ENCODE measurements at places on chromosomes 12 and 14.

- no peak for DNase-seq
These were observed 121.2 kb downstream of the SLC6A15 start for GRCh38 chr12:84791444-84791843.

GRCh38 chr14:67944605-67945004, 125.0 kb downstream of the RAD51B start:
- no peak for DNase-seq

GRCh38 chr12:99759444-99759843, 111.9 kb downstream of the GARIN6 start:
- DNase-seq, result no peak

- DNase-seq, result no peak
These were observed 23.2 kb upstream of the CCNT1 start for GRCh38 chr12:48739618-48740269.

DNA sequence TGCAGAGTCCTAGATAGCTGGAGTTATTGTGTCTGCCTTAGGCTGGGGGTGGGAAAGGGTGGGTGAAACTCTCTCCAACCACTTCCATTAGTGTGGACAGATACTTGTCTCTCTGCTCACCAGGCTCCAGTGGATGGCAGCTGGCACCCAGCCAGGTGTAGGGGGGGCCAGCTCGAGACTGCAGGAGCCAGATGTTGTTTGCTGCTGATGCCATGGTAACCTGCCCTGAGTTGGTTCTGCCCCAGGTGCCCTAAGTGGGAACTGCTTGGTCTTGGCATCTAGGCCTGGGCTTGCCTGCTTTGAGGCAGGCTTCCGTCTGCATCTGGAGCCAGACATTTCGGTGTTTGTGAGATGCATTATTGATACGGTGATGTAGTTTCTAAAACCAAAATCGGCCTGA, 82.2 kb downstream of the ADCK1 start:
- no peak for DNase-seq

DNA sequence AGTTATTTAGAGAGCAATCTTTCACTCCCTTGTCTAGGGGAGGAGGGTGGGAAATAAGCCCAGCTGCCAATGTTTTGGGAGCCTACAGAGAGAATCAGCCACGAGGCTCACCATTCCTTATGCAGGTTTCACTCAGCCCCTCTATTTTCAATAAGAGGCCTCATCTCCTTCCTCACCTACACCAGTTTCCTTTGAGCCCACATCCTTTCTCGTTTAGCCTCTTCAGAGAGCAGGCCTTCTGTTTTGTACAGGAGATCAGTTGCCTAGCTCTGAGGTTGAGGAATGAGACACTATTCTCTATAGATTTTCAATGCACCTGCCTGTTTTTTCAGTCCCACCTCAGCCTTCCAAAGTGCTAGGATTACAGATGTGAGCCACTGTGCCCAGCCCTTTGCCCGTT, 17.9 kb downstream of the SNAPC1 start:
- DNase-seq, result no peak

DNA sequence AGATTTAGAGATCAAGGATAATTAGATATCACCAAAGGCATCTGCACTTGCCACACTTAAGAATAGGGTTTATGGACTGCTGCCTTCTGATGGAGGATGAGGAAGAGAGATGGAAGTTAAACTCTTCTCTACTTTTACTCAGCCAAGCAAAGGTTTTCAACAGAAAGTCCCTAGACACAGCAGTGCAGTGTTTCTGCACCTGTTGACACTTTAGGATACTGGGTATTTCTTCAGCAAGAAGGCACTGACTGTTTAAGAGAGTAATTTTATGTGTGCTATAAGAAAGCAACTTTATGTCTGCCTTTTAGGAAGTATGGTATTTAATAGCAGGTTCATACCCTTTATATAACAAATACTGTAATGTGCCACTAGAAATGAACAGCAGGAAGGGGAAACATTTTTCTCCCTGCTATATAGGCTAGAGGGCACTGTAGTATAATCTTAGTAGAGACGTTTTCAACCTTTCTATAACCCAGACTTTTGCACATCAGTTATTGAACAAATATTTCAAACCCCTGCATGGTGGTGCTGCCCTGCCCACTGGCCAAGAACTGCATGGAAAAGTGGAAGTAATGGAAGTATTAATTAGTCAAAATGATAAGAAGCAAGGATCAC, 225.0 kb upstream of the GRIP1 start:
- no peak for DNase-seq

GRCh38 chr12:92290886-92291285, 145.2 kb upstream of the BTG1 start:
- DNase-seq, result no peak

DNA sequence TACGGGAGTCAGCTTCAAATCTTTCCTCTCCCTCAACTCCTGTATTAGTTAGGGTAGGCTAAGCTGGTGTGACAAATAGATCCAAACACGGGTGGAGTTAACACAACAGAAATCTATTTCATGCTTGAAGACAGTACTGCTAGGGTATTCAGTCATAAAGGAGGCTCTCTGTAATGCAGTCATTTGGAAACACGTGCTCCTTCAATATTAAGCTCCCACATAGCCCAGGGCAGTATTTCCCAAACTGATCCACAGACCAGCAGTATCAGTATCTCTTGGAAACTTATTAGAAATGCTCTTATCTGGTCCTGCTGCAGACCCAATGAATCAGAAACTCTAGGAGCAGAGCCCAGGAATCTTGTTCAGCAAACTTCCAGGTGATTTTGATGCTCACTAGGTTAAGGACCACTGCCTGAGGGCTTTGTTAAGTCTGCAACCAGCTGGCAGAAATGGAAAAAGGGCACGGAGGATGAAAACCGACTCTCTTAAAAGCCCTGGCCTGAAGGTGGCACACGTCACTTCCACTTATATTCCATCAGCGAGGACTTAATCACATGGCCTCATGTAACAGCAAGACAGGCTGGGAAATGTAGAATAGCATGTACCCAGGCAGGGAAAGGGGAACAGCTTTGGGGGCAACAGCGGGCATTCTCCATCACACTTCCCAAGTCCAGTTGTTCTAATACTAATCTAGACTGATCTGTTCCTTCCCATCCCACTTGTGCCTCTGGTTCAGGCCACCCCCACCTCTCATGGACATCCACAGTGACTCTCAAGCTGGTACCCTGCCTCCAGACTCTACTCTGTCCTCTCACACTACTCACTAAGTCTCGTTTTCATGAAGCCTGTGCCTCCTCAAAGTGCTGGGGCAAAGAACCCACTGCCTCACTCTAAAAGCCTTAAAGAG, 38.2 kb upstream of the RIC8B start:
- DNase-seq, result no peak

- DNase-seq, result no peak
These were observed 107.7 kb downstream of the UNC79 start for GRCh38 chr14:93538413-93538812.

DNA sequence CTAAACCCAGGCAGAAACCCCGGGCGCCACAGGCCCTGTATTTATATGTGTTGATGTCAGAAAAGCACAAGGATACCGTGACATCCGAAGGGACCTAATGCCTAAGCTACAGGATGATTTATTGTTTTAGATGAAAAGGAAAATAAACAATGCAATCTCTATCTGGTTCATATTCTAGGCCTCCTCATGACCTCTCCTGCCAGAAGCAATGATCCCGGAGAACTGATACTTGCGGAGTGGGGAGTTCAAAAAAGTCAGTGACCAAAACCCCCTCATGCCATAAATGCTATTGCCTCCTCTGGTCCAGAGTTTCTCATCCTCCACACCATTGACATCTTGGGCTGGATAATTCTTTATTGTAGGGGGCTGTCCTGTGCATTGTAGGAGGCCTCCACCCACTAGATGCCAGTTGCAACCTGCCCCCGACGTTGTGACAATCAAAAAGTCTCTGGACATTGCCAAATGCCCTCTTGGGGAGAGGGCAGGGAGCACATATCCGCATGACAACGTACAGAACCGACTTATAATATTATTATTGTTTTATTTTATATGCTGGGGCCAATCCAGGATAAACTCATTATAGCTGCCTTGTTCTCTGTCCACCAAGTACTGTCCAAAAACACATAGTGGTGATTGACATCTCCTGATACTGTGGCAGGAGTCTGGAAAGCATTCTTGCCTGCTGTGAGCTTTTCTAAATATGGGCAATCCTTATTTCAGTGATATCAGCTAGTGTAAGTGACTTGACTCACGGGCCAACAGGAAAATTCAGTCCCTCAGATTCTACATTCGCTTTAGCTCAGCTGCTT, 1.1 kb upstream of the CSRP2 start:
- no peak for DNase-seq

DNA sequence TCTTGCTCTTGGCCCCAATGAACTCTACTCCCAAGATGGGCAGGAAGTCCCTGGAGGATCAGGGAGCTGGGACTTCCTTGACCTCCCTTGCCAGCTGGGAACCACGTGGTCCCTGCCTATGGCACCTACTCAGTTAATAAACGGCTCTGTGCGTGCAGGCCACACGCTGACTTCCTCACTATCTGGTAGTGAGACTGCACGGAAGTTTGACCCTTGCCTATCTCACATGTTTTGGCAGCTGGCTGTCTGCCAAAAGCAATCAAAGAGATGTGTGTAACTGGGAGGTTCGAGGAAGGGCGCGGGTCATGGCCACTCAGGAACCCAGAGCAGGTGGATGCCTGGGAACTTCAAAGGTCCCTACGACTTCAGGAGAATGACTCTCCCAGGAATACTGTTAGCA, 57.9 kb downstream of the RFLNA start:
- DNase-seq, result no peak

GRCh38 chr12:56053407-56053893, 11.7 kb downstream of the RPS26 start:
- no peak for DNase-seq

DNA sequence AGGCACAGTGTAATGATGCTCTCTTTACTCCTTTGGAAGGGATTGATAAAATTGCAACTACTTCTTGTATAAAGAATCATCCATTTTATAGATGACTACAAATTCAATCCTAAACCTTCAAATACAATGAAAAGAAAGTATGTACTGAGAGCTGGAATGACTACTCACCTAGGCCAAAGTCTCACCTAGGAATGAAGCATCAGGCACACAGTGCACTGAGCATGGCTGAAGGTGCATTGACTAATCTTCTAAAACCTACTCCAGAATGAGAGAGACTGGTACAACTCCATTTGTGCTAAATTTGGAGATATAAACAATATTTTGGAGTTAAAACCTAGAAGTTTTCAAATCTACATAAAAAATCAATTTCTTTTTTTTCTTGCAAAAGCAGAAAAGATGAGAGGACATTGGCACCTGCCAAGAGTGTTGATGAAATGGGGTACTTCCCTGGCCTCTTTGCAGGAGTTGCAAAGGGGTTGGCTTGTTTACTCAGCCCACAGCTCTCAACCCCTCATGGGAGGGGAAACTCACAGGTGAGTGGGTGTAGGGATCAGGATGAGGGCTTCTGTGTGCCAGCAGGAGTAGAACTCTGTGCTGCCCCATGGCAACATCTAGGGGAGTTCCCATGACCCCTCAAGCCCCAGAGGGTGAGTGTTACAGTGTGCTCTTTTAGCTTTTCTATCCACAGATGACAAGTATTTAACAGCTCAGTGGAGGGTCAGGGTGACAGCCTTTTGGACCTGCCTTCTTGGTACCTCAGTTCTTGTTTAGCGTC, 31.3 kb downstream of the CLECL1 start:
- no peak for DNase-seq

Measured in non-pigmented ciliary epithelial cell (primary cell).